Activated T-helper 1 cell treated with anti-CD3 and anti-CD28 coated beads, Interleukin-12 subunit alpha, Interleukin-12 subunit beta, Interleukin-2, Interleukin-4 antibody, amounts not matched to agents 30 ng/mL and 10 ng/mL and 1 ng/mL, durations not matched to agents 14 hours and 24 hours and 36 hours (primary cell): ENCODE measurements at places on chromosomes 12 and 14. TPM values are rescaled to one million over a fixed set of nuclear protein-coding genes. Genes with fewer than 3 reads are reported as not detected.

GRCh38 chr12:57162553-57163125 lies 15.2 kb upstream of the LRP1-AS start:
- no peak overlapping the region for H3K4me3 ChIP-seq
- H3K4me1 ChIP-seq: peaks cover 16% of the 10 kb centered on the region
- H3K27ac ChIP-seq: no peak overlapping the region
- H3K27me3 ChIP-seq: peaks cover 3% of the 10 kb centered on the region
- H3K36me3 ChIP-seq: no peaks in the 10 kb centered on the region

DNA sequence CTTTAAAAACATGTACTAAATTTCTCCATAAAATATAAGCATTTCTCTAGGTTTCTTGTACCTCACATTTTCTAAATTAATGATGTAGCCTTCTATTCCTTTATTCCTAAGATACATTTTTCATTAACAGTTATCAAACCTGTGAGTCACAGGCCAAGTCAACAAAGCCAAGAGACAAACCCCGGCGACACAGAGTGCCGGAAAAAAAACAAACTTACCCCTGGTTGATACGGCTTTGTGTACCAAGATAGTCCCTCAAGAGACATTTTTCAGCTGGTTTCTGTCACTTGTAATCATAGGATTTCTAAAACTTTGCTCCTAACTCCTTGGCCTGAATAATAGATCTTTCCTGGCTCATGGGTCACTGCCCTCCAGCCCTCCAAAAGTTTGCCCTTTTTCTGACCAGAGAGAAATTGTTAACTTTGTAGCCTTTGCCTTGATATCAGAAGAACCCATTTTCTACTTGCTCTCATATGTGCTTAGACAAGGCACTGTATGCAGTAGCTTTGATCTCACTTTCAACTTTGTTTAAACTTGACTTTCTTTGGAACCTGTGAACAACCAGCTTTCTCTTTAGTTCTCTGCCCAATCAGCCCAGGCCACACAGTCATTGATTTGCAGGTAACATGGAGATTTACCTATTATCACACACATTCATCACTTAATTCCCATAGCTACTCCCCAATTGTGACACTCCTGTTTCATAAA lies 172.2 kb downstream of the PRKD1 start:
- DNase-seq: no peak
- H3K4me3 ChIP-seq: no peak overlapping the region
- H3K4me1 ChIP-seq: no peaks in the 10 kb centered on the region
- H3K27me3 ChIP-seq: no peaks in the 10 kb centered on the region

- no peak for DNase-seq
- peaks cover 9% of the 10 kb centered on the region for H3K27me3 ChIP-seq
- no peaks in the 10 kb centered on the region for H3K36me3 ChIP-seq
These were observed 11.1 kb upstream of the KRT73 start for GRCh38 chr12:52629281-52630007.

DNA sequence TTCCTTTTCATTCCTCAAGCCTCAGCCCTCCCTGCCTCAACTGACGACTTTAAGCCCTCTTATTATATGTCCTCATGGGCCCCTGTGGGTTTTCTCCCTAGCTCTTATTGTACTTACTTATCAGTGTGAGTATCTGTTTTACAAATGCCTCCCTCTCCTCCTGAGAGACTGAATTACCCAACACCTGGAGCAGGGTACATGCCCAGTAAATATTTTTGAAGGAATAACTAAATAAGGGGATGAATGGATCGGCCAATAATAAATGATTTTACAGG lies 95.8 kb upstream of the SLC35F4 start:
- H3K27ac ChIP-seq: no peak overlapping the region
- no peaks in the 10 kb centered on the region for H3K27me3 ChIP-seq

- H3K36me3 ChIP-seq: no peaks in the 10 kb centered on the region
- no peaks in the 10 kb centered on the region for H3K4me1 ChIP-seq
- DNase-seq: no peak
- H3K4me3 ChIP-seq: no peak overlapping the region
- no peak overlapping the region for H3K27ac ChIP-seq
These were observed 21.4 kb upstream of the ADGRD1 start for GRCh38 chr12:130932061-130932930.

DNA sequence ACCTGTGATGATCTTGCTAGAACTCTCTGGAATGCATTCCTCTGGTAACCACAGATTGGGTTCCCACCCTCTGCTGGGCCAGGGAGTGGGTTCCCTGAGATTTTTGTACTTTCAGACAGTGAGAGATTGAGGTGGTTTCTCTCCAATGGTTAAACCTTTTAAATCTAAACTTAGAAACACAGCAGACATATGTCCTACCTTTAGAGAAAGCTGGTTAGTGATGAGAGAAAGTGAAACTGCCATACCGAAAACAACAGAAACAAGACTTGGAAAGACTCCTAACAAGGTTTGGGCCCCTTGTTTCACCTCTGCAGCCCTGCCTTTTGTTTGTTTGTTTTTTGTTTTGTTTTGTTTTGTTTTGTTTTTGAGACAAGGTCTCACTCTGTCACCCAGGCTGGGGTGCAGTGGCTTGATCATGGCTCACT lies 9.7 kb upstream of the SGPP1 start:
- no peaks in the 10 kb centered on the region for H3K36me3 ChIP-seq
- H3K27me3 ChIP-seq: peaks cover 3% of the 10 kb centered on the region
- H3K4me1 ChIP-seq: peaks cover 14% of the 10 kb centered on the region
- peak overlapping the region; percentile 64 for H3K27ac ChIP-seq
- peak; percentile 26 for DNase-seq

DNA sequence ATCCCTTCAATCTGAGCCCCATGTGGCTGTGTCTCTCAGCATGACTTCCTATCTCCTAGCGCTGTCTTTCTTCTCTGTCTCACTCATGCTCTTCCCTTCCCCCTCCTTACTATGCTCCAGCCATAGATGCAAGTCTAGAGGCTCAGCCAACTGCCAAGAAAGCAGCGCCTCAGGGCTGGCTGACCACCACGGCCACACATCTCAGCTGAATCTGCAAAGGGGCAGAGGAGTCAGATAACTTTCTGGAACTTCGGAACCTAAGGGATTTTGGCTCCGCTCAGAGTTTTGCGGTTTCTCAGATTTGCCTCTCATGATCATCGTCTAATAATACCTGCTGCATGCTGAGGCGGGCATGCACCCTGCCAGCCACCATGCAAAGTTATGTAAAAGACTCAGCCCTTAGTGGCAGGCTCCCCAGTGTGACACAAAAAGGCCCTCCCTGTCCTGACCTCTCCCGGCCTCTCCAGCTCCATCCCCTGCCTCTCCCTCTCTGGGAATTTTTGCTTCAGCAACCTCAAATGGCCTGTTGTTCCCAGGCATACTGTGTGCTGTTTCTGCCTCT lies 5.0 kb upstream of the FGF6 start:
- H3K4me3 ChIP-seq: no peak overlapping the region
- no peaks in the 10 kb centered on the region for H3K36me3 ChIP-seq
- peaks cover 20% of the 10 kb centered on the region for H3K27me3 ChIP-seq
- H3K27ac ChIP-seq: no peak overlapping the region

GRCh38 chr12:39619316-39619659 lies 315 bp downstream of the ABCD2 start:
- no peak overlapping the region for H3K27ac ChIP-seq
- DNase-seq: no peak
- H3K4me3 ChIP-seq: no peak overlapping the region
- H3K36me3 ChIP-seq: peaks cover 5% of the 10 kb centered on the region
- H3K27me3 ChIP-seq: no peaks in the 10 kb centered on the region

GRCh38 chr12:26466726-26467125 lies 271.4 kb downstream of the SSPN start:
- DNase-seq: no peak
- peaks cover 7% of the 10 kb centered on the region for H3K36me3 ChIP-seq
- no peak overlapping the region for H3K27ac ChIP-seq
- no peak overlapping the region for H3K4me3 ChIP-seq

- no peak overlapping the region for H3K4me3 ChIP-seq
- H3K4me1 ChIP-seq: no peaks in the 10 kb centered on the region
- H3K27ac ChIP-seq: no peak overlapping the region
These were observed 25.1 kb downstream of the FGFR1OP2 start for GRCh38 chr12:26963413-26963812.

DNA sequence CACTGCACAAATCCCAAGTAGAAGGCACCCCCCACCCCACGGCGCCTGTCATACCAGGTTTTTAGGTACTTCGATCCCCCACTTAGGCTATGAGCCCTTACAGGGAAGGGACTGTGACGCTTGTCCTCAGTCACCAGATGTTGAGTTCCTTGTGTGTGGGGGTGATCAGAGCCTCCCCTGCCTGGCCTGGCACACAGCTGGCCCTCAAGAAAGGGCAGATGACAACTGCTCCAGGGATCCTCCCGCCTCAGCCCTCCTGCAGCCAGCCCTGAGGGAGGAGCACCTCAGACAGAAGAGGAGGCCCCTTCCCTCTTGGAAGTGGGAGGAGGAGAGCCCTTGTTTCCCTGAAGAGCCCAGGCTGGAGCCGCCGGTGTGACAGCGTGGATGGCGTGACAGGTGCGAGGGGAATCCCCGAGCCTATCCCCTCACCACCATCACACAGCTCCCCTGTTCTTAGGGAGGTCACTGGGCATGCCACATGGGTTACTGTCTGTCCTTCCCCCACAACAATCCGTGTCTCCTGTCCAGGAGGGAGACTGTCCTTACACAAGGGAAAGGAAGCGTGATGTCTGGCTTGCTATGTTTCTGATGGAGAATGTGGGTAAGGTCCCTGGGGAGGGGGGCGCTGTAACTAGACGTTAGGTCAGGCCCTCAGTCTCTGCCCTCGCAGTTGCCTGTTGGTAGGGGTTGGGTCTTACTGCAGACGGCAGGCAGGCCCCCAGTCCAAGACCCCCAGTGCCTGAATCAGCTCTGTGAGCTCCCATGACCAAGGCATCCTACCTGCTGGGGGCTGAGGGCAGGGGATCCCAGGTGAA lies 31.4 kb downstream of the P2RX4 start:
- peaks cover 21% of the 10 kb centered on the region for H3K36me3 ChIP-seq
- H3K4me3 ChIP-seq: peak overlapping the region; percentile 73
- peak overlapping the region; percentile 92 for H3K27ac ChIP-seq
- no peak for DNase-seq
- H3K27me3 ChIP-seq: no peaks in the 10 kb centered on the region
- peaks cover 30% of the 10 kb centered on the region for H3K4me1 ChIP-seq

The SIX6 gene
- total RNA-seq: not detected in 2 replicates

The PTGER2 gene
- 67.4 and 67.9 TPM in 2 replicates for total RNA-seq

The NFE2 gene
- not detected in 2 replicates for total RNA-seq

The REP15 gene
- total RNA-seq: 1.4 and 1.6 TPM in 2 replicates

The MGAT2 gene
- total RNA-seq: 57.5 and 58.3 TPM in 2 replicates

The WNT5B gene
- 1.1 and 2.0 TPM in 2 replicates for total RNA-seq

The MAP3K9 gene
- total RNA-seq: 3.5 and 4.1 TPM in 2 replicates
